Adipocyte (in vitro differentiated cells): ENCODE measurements at places on chromosomes 4 and X.

DNA sequence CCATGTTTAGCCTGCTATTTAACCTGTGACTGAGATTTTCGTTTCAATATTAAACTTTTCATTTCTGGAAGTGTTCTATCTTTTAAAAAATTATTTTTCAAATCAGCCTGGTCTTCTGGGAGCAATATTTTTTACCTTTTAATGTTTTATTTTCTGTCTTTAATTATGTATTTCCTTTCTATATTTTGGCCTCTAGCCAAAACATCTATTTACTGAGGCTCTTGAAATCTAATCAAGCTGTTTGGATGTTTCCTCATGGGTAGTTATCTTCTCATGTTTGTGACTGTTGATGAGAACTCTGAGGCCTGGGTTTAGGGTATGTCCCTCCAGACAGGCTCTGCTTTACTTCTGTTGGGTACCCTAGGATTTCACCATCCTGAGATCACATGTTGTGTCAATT lies 10.3 kb upstream of the SLC10A4 start:
- DNase-seq, result no peak

DNA sequence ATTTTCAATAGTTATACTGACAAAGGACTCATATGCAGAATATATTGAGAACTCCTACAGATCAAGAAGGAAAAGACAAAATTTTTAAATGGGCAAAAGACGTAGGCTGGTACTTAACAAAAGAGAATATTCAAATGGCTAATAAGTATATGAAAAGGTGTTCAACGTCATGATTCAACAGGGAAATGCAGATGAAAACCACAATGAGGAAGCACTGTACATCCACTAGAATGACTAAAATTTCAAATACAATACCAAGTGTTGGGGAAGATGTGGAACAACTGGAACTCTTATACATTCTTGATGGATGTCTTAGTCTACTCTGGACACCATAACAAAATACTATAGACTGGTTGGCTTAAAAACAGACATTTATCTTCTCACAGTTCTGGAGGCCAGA lies 1.3 kb upstream of the MRFAP1L1 start:
- no peak for DNase-seq

DNA sequence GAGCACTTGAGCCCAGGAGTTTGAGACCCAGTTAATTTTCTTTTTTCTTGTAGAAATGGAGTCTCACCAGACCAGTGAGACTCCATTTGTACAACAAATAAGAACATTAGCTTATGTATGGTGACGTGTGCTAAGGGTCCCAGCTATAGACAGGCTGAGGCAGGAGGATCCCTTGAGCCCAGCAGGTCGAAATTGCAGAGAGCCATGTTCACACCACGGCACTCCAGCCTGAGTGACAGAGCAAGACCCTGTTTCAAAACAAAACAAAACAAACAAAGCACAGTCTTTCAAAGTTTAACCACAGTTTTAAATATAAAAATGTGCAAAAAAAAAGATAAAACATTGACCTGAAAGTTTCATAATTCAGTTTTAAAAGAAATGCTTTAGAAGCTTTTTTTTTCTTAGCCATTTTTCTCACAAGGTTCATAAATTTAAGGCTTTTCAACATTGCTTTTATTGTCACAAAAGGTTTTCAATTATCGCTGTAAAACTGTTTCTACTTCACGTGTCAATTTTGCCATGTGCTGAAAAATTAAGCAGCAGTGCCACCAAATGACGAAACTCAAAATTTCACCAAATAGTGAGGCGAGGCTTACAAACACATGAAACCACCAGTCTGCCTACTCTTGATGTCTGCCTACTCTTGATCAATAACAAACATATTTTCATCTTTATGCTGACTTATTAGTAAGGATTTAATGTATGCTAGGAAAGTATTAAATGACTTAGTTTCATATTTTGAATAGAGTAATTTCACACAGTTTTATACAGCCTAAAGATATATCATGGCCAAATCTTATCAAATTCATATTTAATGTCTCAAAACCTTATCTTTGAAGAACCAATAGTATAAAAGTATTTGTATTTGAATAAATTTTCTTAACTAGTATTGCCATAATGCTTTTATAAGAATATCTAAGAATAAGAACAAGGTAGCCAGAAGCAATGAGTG lies 126.3 kb downstream of the NEK1 start:
- peak; percentile 83 for DNase-seq

GRCh38 chr4:11598591-11598990 lies 169.9 kb upstream of the HS3ST1 start:
- DNase-seq, result no peak

DNA sequence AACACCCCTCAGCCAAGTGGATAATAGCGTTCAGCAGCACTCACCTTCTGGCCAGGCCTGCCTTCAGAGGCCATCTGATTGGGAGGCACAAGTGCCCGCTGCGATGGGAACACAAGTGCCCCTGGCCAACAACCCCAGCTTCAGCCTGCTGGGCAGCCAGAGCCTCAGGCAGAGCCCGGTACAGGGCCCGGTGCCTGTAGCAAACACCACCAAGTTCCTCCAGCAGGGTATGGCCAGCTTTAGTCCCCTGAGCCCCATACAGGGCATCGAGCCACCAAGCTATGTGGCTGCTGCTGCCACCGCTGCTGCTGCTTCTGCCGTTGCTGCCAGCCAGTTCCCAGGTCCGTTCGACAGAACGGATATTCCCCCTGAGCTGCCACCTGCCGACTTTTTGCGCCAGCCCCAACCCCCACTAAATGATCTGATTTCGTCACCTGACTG lies 55.9 kb upstream of the MTM1 start:
- no peak for DNase-seq

DNA sequence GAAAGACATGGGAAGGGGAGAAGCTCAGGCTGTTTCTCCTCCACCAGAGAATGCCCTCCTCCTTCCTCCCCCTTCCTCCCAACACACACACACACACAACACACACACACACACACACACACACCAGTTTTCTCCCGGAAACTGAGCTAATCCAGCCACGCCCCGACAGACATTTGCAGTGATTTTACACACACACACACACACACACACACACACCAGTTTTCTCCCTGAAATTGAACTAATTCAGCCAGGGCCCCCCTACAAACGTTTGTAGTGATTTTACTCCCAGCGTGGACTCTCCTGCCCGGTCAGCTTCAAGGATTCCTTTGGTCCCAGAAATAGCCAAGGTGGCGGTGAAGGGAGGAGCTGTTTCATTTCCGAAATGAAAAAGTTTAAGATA lies 32.9 kb upstream of the STX18 start:
- peak; percentile 54 for DNase-seq

- no peak for DNase-seq
Measured at GRCh38 chr4:159735281-159736207, 632.7 kb downstream of the RAPGEF2 start.

GRCh38 chr4:185847352-185848097 lies 35.5 kb upstream of the SORBS2 start:
- peak; percentile 67 for DNase-seq

DNA sequence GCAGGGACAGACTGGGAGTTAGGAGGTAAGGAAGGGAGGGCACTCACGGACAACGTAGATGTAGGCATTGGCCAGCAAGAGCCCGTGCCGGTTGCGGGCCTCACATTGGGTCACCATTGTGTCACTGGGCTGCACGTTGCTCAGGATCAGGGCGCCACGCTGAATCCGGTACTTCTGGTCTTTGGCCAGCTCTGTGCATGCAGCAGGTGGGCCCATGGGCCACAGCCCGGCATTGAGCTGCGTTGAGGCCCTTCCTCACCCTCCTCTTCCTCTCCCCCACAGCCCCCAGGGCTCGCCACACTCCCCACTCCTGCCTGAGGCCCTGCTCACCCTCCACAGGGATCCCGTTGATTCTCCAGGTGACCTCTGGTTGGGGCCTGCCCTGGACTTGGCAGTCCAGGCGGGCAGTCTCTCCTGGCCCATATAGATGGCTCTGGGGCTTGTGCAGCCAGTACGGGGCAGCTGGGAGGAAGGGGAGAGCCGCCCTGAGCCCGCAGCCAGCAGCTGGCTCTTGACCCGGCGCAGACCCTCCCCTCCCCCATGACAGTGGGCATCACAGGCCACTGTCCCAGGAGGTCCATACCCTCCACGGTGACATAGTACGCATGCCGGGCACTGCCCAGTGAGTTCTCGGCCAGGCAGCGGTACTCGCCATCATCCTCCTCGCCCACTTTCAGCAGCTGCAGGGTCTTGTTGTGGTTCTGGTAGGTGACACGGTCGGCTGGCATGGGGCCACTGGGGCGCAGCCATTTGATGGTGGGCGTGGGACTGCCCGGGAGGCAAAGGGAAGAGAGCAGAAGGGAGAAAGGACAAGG lies 16.3 kb downstream of the L1CAM start:
- no peak for DNase-seq

- DNase-seq, result peak; percentile 81
Measured at GRCh38 chr4:139528377-139529005, 27.5 kb downstream of the SETD7 start.

DNA sequence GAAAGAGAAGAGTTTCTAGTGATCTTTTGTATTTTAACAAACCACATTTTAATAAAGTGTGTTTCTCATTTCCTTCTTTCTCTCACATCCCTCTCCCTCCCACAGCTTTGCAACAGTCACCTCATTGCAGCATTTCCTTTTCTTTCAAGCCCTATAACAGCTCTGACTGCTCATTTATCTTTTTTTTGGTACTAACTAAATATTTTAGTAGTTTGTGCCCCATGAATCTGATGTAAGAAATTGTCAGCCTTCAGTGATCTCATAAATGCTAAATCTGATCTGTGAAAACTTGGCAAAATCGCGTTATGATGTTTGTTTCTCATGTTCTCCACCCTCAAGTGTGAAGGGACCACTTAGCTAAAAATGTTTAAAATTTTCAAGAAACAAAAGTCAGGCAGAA lies 258.5 kb upstream of the SLIT2 start:
- peak; percentile 34 for DNase-seq

GRCh38 chr4:106422766-106423165 lies 54.2 kb upstream of the GIMD1 start:
- DNase-seq, result no peak

DNA sequence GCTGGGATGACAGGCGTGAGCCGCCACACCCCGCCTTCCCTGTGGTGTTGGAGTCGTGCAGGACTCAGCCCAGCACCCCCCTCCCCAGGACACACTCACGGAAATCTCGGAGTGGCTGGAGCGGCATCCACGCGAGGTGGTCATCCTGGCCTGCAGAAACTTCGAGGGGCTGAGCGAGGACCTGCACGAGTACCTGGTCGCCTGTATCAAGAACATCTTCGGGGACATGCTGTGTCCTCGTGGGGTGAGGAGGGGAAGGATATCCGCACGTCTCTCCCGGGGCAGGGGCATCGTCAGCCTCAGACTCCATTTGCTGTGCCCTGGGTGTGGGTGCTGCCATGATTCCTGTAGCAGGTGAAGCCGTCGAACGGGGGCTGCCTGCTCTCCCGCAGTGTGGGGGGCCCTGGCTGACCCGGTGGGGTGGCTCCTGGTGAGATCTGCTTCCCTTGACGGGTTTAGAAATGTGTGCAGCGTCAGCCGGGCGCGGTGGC lies 10.3 kb downstream of the PLCXD1 start:
- DNase-seq, result no peak

- no peak for DNase-seq
Measured at GRCh38 chr4:152464030-152464823, 71.7 kb downstream of the FBXW7 start.

DNA sequence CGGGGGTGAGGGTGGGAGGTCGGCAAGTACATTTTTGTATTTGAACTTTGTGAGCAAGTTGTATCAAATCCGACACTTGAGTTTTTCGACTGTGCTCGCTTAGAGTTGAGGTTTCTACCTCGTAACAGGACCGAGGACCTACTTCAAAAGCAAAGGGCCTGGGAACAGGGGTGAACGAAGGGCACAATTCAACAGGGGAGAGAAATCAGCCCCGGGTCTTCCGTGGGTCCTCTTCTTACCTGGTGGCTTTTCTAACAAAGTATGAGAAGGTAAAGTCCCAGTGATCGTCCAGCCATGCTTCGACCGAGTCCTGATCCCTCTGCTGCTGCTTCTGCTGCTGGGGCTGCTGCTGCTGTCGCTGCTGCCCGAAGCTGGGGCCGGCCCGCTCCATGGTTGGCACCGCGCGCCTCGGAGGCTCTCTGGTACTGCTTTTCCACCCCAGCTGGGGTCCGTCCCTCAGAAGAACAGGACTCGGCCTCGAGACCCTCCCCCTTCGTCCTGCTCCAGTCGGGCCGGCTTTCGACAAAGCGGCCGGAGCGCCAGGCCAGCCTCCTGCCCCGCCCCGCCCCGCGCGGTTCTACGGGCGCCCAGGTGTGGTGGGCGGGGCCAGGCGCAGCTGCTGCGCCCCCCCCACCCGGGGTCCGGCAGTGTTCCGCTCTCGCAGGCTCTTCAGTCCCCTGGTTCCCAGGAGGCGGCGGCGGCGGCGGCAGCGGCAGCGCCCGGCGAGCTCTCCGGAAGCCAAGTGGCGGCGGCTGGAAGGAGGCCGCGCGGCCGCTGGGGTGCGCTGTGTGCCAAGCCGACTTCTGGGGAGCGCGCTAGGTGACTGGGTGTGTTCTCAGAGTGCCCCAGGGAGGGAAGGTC lies at the start of gene PDE5A:
PDE5A (minus strand) TSS at position 524 of the 861 bp plus-strand sequence; CDS start at position 391, 133 bp downstream.
- peak; percentile 93 for DNase-seq
